ENCODE measurements at places on chromosomes 5 and 9.

- DNase-seq, result no peak
Observed at GRCh38 chr9:108816037-108816436, 39.7 kb downstream of the ACTL7B start.

DNA sequence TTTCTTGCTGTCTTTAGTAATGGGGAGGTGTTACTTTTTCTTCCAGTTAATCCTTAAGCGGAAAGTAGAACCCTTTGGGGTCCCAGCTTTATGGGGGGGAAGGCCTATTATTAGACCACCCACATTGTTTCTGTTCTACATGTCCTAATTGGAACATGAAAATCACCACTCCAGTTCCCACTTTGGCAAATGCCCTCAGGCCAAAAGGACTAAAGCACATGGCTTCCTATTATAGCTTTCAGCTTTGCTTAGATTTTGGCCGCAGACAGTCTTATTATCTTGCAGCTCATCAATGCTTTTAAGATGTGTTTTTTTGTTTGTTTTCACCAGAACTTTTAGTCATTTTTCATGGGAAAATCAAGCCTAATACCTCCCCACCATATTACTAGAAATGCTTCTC, 296.8 kb upstream of the ANKH start:
- DNase-seq, result no peak

DNA sequence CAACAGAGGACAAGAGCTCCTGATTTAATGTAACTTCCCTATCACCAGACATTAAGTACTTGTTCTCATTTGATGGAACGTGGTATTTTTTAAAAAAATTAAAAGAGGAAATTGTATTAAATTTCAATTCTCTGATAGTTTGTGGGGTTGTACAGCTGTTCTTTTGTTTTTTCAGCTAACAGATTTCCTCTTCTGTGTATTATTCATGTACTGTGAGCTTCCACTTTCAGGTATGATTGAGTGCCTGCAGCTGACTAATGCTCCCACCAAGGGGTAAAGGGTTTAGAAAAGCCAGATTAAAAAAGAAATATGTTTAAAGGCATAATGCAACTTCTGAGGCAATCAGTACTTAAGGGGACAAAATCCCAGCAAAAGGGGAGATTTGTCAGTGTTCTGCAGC, 117.7 kb upstream of the ACTBL2 start:
- no peak for DNase-seq

GRCh38 chr9:95004411-95005277, 278.1 kb downstream of the AOPEP start:
- DNase-seq, result no peak

DNA sequence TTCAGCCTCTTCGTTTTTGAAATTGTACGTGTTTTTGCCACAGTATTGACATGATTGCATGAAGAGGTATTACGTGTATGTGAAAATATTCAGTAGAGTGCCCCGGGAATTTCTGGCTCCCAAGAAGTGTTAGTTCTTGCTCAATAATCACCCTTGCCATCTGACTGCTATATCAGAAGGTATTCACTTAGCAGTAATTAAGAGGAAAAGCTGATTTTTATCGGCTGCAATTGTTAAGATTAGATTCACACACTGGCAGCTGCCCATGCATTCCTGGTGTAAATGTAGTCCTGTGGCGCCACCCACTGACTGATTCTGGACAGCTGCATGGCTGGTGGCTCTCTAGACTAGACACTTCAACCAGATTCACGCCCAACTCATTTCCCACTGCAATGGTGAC, 440.1 kb upstream of the ADAMTS16 start:
- DNase-seq, result peak; percentile 13

DNA sequence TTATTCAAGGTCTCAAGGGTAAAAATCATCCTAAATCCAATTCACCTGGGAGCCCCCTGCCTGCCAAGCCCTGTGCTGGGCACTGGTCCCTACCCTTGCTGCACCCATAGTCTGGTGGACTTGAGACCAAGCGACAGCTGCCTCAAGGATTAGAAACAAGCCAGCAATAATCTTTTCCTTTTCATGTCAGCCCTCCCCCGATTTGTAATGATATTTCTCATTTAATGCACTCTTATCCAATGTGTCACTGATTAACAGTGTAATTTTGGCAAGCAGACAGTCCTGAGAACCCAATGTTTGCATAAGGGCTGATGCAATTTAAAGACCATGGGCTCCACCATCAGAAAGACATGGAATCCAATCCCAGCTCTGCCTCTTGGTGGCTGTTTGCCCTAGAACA, 108.9 kb downstream of the ACTL7B start:
- DNase-seq, result no peak

GRCh38 chr9:135356021-135356420, 123.6 kb upstream of the PPP1R26 start:
- no peak for DNase-seq

DNA sequence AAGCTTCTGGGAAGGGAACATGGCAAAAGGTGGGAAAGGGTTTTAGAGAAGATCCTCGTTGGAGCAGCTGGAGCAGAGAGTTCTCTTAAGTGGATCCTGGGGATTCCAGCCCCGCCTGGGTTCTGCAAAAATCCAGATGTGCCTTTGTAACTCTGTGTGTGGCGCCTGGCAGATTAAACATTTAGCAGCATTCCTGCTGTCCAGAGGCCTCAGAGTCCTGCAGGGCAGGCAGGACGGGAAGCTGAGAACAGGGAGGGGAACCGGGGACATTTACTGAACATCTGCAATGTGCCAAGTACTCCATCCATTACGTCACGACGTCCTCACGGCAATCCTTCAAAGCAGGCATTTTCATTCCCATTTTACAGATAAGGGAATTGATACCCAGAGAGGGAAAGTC, 6.0 kb downstream of the EIF4E1B start:
- no peak for DNase-seq

DNA sequence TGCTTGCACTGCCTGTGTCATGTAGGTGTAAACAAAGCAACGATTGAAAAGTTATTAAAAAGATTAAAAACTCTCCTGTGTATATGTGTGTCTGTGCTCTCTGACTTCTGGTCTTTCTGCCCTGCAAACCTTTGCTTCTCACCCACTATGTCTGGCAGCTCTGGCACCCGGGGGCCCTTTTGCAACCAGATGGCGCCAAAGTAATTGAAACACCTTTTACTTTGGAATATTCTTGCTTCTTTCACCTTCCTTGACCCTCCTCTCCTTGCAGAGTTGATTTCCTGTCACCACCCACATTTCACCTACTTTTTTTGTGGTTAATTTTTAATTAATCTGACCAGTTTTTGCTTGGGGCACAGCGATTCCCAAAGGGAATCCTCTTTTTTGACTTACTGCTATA, 275.5 kb downstream of the ARHGEF28 start:
- no peak for DNase-seq

GRCh38 chr5:66223637-66224036, 79.5 kb downstream of the SREK1 start:
- DNase-seq, result no peak

DNA sequence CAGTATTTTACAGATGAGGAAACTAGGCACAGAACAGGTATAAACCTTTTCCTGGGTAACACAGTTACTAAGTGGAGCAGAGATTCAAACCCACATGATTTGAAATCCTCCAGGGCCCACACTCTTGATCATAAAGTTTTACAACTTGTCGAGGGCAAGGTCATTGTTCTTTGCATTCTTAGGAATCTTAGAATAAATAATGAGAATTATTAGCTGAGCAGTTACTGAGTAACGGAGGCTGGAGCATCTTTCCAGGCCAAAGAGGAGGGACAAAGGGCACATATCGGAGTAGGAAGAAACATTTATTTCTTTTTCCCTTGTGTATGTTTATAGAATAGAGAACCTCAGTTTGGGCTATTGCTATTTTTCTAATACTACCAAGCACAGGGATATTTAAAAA, 27.1 kb upstream of the F2R start:
- DNase-seq, result no peak

GRCh38 chr9:8762479-8763085, 963.0 kb upstream of the DMAC1 start:
- no peak for DNase-seq

DNA sequence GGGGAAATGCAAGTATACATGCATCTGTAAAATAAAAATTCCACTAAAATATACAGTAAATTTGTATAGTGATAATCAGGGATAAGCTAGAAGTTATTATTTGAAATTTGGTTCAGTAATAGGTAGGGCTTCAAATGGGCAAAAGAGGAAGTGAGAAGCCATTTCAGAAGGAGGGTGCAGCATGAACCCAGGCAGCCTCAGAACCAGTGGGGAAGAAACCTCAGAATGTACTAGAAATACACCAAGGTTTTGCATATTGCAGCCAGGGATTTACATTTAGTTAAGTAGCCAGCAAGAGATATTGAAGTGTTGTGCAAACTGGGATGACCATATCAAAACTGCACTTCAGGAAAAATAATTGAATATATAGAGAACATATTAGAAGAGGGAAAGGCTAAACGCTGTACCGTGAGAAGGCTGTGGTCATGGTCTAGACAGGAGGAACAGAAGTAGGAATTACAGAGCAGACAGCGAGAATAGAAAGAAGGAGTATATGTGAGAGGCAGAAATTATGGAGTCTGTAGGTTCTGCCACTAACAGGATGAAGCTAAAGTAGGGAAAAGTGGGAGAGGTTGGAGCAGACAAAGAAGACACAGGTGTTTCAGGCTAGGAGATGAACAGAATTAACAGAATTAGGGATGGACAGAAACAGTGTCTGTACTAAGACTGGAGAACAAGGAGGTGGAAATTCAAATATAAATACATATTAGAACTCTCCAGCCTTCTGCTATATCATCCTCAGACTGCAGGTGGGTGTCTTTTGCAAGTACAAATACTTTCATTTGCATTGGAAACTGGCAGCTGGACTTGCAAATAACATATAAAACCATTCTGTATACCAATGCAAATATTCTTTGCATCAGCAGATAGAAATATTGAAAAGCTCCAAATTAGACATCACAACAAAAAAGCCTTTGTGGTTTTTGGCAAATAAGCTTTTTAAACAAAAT, 335.6 kb downstream of the ZNF608 start:
- DNase-seq, result no peak

- no peak for DNase-seq
Observed at GRCh38 chr9:98916660-98917059, 27.0 kb upstream of the COL15A1 start.

GRCh38 chr5:134142052-134142451, 27.6 kb downstream of the TCF7 start:
- DNase-seq, result no peak

- no peak for DNase-seq
Observed at GRCh38 chr5:22431840-22432239, 421.3 kb downstream of the CDH12 start.

- DNase-seq, result no peak
Observed at GRCh38 chr5:78779262-78779661, 130.7 kb upstream of the LHFPL2 start.

DNA sequence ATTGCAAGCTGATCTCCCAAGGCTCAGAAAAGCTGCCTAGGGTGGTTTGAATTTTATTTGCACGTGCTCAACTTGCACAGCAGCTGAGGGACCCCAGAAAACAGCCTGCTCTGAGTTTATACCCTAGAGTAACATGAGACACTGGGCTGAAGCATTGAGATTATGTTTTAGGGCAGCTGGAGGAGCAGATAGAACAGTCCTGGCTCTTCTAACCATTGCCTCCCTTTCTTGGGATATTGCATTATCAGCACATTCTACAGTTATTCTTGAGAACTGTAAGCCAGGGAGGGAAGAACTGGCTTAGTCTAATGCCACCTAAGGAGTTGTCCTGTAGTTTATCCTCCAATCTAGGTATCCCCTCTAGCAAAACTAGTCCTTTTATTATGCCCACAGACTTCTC, 10.3 kb downstream of the SMC2 start:
- DNase-seq, result no peak

GRCh38 chr9:127546125-127546832, 65.8 kb upstream of the STXBP1 start:
- DNase-seq, result no peak

- no peak for DNase-seq
Observed at GRCh38 chr5:69030358-69031062, 63.3 kb upstream of the SLC30A5 start.

DNA sequence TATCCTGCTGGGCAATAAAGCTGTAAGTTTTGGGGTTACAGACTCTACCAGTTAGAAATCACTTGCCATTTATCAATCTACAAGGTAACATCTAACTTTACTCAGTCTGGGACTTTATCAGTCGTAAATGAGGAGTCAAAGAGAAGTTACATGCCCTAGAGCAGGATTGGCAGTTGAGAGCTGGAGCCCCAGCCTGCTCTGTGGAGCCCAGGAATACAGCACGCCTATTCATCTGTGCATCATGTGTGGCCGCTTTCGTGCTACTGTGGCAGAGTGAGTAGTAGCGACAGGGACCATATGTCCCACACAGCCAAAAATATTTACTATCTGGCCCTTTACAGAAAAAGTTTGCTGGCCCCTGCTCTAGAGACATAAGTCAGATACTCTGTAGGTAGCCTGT, 152.5 kb upstream of the NTRK2 start:
- DNase-seq, result no peak

GRCh38 chr9:123368023-123368422, 12.0 kb downstream of the CRB2 start:
- no peak for DNase-seq

DNA sequence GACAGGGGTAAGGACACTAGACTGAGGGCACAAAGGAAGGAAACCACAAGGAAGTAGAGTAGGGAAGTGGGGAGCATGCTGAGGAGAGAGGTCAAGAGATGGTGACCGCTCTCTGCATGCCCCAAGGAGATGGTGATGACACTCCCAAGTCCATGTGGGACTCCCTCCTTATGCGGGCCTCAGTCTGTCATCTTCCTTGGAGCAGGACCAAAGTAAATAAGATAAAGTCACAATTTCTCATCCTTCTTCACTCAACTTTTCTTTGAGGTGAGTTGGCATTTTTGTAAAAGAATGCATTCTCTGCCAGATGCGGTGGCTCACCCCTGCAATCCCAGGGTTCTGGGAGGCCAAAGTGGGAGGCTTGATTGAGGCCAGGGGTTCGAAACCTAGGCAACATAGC, 256.7 kb downstream of the DOCK8 start:
- DNase-seq, result no peak

DNA sequence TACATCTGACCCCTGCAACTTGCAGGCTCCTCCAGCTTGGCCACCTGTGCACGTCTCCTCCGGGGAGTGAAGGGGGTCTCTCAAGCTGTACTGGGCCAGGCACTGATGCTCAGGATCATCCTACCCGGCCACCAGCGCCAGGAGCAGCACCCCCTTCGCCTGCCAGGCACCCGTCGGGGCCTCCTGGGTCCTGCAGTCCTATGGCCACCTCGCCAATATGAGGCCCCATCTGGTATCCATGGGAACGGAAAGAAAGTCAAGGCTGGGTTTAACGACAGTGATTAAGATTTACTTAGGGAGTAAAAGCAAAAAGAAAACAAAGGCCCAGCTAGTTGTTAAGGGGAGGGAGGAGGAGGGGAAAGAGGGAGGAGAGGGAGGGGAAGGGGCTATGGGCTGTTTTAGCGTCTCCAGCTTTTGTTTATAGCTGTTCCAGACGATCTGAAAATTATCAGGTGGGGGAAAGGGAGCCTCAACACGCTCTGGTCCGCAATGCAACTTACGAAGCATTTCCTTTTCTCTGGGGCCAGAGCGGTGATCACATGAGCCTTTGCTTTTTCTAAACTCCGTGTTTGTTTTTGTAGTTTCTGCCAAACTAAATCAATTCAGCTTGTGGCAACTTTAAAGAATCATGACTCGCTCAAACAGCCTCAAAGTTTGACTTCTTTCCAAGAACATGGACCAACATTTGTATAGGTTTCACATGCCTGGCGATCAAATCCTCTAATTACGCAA, 132.4 kb downstream of the ROR2 start:
- DNase-seq, result no peak

- DNase-seq, result no peak
Observed at GRCh38 chr5:35765921-35766320, 90.8 kb upstream of the IL7R start.
